ENCODE measurements at places on chromosomes 2 and 18.

DNA sequence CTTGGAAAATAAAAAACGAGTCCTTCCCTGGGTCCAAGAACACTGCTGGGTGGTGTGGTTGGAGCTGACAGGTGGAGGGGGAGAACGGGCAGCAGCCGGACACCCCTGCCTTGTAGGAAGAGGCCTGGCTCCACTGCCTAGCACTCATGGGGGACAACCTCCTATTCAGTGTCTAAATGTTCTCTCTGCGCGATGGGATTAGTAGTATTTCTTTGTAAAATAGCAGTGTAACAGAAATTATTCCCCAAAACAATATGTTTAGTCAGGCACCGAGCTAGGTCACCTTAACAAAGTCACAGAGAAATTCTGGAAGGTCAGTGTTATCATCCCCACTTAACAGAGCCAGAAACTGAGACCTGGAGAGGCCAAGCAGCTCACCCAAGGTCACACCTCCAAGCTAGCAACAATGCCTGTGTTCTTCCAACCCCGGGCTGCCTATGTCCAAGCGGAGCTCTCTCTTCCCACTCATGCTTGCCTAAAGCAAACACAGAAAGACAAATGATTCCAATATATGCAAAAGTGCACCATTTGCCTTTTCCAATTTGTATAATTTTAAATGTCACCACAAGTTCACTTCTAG is 68.0 kb downstream of the STEAP3 start:
- DNase-seq, result peak; percentile 59

GRCh38 chr18:25067275-25068025 is 284.5 kb downstream of the ZNF521 start:
- no peak for DNase-seq

DNA sequence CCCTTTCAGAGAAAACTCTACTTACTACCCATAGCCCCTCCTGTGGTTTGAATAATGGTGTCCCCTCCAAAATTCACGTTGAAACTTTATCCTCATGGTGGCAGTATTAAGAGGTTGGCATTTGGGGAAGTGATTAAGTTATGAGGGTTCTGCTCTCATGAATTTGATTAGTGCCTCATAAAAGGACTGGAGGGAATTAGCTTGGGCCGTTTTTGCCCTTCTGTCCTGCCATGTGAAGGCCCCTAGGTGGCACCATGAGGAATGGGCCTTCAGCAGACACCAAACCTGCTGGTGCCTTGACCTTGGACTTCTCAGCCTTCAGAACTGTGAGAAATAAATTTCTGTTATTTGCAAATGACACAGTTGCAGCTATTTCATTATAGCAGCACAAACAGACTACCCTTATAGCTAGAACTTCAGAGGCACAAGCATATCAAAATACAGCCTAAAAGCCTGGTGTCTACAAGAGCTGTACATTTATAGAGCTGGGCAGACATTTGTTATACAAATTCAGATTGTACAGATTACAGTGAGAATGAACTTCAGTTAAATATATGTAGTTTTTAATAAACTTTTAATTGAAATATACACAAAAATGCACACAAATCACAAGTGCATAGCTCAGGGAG is 2.6 kb upstream of the PTPN2 start:
- peak; percentile 46 for DNase-seq

GRCh38 chr2:14297906-14298305 is 334.6 kb upstream of the LRATD1 start:
- no peak for DNase-seq

DNA sequence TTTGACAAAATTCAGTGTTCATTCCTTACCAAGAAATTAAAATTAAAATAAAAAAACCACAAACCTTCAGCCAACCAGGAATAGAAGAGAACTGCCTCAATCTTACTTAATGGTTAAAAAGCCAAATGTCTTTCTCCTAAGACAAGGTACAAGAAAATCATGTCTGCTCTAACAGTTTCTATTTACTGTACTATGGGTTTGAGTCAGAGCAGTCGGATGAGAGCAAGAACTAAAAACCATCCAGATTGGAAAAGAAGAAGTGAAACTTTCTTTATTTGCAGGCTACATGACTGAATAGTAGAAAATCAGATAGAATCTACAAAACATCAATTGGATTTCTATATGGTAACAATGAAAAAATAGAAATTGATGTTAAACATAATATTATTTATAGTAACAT is 555.5 kb upstream of the TNP1 start:
- DNase-seq, result no peak

- no peak for DNase-seq
Measured at GRCh38 chr2:230915319-230915718, 9.7 kb downstream of the GPR55 start.

DNA sequence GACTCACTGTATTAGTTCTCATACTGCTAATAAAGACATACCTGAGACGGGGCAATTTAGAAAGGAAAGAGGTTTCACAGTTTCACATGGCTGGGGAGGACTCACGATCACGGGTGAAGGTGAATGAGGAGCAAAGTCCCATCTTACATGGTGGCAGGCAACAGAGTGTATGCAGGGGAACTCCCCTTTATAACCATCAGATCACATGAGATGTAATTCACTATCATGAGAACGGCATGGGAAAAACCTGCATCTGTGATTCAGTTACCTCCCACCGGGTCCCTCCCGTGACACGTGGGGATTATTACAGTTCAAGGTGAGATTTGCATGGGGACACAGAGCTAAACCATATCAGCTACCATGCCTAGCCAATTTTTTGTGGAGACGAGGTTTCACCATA is 168.2 kb downstream of the NEDD4L start:
- no peak for DNase-seq

DNA sequence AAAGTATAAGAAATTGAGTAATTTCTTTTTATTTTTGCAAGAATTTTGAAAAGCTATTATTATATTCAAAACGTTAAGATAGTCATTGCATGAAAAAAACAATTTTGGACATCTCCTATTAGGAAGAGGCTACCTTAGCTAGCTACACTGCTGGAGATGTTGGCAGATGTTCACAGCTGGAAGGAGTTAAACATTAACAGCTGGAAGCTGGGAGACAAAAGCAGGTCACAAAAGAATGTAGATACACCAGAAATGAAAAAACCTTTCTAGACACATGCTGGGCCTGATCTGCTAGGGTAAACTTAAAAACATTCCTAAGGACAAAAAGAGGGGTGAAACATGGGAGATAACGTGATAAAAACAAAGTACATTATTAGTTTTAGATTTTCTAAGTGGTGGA is 84.4 kb downstream of the SESTD1 start:
- DNase-seq, result no peak

- no peak for DNase-seq
Measured at GRCh38 chr2:226790011-226790410, 9.6 kb downstream of the IRS1 start.

DNA sequence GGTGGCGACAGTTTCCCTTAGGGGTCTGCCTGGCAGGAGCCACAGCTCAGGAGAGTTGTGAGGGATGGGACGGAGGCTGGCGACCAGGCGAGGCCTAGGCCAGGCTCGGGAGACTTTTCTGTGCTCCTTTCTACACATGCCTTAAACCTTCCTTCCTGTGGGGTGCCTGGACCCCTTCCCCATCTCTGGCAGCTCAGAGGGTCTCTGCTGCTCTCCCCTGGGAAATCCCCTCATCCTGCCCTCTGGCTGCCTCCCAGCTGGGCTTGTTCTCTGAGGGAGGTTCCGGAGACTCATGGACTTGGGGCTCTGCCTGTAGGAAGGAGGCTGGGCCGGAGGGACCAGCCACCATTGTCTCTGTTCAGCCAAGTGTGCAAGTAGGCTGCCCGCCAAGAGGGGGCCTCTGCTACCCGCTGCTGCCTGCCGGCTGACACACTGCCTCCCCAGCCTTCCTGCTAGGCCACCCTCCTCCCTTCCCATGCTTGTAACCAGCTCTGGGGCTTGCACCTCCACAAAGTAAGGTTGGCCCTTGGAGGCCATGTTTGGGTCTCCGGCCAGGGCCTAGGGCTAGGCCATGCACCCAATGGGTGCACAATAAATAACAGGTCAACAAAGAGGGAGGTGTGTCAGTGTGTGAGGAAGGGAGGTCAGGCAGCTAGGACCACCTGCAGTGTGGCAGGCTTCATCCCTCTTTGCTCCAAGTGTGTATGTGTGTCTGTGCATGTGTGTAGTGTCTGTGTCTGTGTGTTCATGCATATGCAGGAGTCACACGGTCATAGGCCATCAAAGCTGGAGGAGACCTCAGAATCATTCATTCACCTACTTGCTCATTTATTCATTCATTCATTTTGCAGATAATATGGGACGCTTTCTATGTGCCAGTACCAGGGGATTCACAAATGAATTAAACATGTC is 28.8 kb downstream of the PSD4 start:
- DNase-seq, result no peak

GRCh38 chr2:27735263-27735904 is 36.1 kb upstream of the MRPL33 start:
- no peak for DNase-seq

DNA sequence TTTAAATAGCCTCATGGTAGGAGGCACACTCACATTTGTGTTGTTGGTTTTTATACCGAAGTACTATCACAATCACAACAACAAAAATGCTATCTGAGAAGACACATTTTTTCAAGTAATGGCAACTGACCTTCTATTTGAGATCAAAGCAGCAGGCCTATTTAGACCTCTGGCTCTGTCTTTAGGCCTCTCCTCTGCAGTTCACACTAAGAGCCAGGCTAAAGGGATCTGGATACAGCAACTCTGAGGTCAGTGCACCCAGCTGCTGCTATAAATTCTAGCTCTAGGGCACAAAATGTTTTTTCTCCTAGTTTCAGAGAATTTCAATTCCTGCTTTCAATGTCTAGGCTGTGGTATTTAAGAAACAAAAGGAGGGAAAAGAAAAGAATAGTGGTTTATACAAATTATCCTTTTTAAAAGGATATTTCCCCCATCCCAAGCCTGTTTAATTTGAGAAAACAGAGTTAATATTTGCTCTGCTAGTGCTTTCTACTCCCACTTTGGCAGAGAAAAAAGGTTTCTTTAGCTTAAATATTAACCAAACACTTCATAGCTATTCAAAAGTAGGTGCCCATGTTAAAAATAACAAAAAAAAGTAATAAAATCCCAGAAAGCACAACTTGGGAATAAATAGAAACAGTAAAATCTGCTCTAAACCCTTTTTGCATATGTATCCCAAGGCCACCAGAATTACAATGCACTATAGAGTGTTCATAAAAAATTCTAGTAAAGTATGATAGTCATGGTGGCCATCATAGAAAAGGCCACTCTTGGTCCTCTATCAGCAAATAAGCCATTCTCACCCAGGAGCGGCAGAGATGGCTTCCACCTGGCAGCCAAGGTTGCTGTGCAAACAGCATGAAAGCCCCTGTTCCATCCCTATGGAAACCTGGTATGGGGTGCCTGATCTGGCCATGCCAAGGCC is 293.6 kb upstream of the SESTD1 start:
- no peak for DNase-seq

- DNase-seq, result no peak
Measured at GRCh38 chr2:229239021-229239420, 32.1 kb downstream of the PID1 start.

DNA sequence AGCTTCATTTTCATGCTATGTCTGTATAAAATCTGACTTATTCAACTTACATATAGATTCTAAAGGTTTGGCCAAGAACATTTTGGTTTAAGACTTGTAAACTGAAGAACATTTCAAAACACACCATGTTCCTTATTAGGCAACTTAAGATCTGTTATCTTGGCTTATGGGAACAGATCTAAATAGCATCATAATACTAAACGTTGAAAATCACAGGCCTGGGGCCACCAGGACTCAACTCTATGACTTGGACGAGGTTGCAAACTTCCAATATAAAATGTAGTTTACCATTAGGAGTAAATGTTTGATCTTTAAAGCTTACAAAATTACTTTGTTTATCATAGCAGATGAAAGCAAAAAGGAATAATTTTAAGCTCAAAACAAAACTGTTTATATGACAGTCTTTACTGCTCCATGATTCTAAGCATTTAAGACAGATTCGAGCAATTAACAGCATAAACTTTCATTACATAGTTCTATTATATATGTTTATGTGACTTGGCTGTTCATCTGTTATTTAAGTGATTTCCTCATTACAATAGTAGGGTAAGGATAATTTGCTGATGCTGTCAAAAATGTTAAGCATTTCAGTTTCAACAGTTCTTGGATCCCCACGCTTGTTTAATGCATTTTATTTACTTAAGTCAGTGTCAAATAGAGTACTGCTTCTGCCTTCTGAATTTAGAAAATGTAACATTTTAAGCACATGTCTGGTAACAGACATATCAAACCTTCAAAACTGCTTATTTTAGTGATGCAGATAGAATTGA is 8.3 kb downstream of the TCF4 start:
- DNase-seq, result no peak

- no peak for DNase-seq
Measured at GRCh38 chr2:14221466-14221865, 411.1 kb upstream of the LRATD1 start.

- no peak for DNase-seq
Measured at GRCh38 chr2:234963773-234964615, 12.2 kb downstream of the SH3BP4 start.

DNA sequence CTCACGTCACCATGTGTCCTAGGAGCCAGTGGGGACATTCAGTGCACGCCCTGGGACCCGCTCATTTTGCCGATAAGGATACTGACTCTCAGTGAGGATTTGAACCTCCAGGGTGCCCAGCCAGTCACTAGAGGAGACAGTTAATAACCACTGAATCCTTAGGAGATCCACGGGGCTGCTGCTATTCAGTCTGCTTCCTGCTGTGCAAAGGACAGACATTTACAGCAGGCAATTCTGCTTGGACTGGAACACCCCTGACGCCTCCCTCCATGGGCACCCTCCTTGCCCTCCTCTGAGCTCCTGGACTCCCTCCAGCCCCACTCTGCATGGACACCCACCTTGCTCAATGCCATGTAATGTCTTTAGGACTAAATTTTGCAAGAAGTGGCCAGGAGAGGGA is 265.5 kb downstream of the EIPR1 start:
- DNase-seq, result no peak

- no peak for DNase-seq
Measured at GRCh38 chr18:63137999-63138435, 181.6 kb downstream of the BCL2 start.

GRCh38 chr2:181944164-181944913 is 41.3 kb upstream of the PPP1R1C start:
- DNase-seq, result no peak

GRCh38 chr2:65456064-65456463 is 23.7 kb upstream of the SPRED2 start:
- DNase-seq, result no peak

DNA sequence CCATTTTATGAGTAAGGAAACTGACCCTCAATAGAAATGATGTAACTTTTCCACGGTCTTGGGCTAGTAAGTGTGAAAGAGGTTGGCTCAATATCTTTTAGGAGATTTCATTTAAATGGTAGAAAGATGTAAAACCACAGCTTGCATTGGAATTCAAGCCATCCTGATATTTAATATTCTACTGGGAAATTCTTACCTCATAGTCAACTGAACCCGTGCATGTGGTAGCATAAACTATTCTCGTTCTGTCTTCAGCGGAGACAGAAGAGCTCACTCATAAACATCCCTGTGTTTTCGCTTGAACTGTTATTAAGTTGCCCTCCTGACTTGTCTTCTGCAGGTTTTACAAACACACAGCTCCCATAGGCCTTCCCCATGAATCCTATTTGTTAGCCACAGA is 8.5 kb upstream of the SPATS2L start:
- no peak for DNase-seq

All from LNCaP clone FGC (cell line).